ENCODE measurements at places on chromosomes 11 and 22.

- no peak for DNase-seq
These were observed 1.7 kb upstream of the LINC01488 start for GRCh38 chr11:69479591-69480271.

DNA sequence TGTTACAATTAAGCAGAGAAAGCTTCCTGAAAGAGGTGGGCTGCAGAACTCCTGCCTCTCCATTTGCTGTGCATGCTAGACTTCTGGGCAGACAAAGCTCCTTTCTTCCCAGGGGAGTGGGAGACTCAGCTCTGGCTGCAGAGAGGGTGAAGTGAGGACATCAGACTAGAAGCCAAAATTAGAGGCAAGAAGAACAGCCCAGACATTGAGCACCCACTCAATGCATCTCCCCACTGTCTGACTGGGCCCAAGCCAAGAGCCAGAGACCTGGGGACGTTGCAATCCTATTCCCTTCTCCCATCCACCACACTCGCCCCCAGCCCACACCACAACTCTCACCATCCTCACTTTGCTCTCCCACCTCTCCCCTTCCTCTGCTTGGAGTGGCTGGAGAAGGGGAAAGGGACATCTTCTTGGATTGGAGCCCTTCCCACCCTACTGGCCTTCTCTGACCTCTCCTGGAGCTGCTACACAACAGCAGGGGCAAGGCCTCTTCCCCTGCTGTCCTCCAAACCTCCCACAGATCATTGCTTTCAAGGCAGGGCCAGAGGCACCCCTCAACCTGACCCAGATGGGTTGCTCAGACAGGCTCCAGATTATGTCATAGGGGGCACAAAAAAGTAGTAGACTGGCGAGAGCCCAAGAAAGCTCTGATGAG is 477.7 kb upstream of the CADM1 start:
- DNase-seq, result no peak

- no peak for DNase-seq
These were observed 41.0 kb upstream of the DBX1 start for GRCh38 chr11:20201231-20201630.

- no peak for DNase-seq
These were observed 359.1 kb downstream of the LUZP2 start for GRCh38 chr11:24855951-24856350.

DNA sequence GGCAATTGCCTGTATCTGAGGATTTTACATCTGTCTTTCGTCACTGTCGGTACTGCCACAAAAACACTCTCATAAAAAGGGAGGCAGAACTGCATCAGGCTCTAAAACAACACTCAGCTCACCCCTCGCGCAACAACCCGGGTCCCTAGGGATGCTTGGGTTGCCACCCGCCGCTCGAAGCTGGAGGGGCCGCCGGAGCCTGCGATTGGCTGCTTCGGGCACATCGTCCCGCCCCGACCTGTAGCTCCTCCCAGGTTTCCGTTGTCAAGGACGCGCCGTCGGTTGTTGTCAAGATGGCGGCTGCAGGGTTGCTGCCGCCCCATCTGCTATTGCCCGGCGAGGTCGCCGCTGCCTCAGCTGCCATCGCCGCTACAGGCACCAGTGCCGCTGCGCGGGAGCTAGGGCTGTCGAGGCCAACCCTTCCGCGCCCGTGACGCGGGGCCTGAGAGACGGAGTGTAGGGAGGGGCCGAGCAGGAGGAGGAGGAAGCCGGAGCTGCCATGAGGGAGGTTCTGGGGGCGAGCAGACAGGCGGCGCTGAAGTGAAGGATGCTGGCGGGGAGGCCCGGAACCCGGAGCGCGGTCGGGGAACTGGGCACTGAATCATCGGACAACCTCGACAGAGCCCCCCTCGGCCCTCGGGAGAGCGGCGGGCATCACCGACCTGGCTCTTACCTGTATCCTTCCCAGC is at the start of gene CEP126:
Gene CEP126 (plus strand): TSS at position 273 of the 689 bp plus-strand sequence. CDS start 275 bp downstream, at position 548.
- DNase-seq, result peak; percentile 96

DNA sequence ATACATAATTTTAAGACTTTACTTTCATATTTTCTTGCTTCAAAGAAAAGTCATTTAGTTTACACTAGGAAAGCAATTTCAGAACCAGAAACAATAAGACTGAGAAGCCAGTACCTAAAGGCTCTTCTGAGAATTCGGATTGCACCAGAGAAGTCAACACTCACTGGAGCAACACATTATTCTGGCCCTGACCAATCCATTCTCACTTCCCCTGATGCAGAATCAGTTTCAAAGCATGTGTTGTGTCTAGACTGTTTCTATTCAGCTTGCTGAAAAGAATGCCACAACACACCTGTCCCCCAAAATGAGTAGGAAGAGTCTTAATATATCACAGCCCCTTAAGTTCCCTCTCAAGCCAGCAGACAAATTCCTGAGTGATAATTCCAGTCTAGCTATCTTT is 1074.3 kb upstream of the TENM4 start:
- DNase-seq, result no peak

GRCh38 chr11:79720115-79720514 is 279.3 kb upstream of the TENM4 start:
- no peak for DNase-seq

DNA sequence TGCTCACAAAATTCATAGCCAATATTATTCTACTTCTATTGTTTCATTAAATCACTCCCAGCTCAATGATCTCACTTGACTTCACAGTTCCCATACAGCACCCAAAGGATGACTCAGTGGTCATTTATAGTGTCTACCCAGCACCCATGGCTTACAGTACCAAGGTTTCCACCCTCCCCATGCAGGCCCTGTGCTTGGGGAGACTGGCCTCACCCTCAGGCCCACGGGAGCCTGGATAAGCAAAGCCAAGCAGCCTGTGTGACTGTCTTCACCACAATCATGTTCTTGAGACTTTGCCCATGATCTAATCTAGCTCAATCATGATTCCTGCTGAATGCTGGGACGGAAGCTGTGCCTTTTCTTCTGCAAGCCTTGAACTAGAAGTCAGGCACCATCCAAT is 97.6 kb downstream of the SLC36A4 start:
- no peak for DNase-seq

- no peak for DNase-seq
These were observed 154.3 kb upstream of the E2F8 start for GRCh38 chr11:19395050-19395449.

DNA sequence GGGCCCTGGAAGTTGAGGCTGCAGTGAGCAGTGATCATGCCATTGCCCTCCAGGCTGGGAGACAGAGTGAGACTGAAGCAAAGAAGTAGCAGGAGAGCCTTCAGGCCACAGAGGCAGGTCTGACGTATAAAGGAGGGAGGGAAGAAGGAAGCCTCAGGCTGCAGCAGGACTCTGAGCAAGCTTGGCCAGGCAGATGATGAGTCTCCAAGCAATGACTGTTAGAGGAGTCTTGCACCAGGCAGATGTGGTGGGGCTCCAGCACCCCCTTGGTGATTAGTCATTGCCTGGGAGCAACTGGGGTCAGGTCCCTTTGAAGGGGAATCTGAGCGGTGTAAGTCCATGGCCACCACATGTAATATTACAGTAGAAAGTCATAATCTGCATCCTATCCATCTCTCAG is 36.6 kb upstream of the NFAM1 start:
- no peak for DNase-seq

DNA sequence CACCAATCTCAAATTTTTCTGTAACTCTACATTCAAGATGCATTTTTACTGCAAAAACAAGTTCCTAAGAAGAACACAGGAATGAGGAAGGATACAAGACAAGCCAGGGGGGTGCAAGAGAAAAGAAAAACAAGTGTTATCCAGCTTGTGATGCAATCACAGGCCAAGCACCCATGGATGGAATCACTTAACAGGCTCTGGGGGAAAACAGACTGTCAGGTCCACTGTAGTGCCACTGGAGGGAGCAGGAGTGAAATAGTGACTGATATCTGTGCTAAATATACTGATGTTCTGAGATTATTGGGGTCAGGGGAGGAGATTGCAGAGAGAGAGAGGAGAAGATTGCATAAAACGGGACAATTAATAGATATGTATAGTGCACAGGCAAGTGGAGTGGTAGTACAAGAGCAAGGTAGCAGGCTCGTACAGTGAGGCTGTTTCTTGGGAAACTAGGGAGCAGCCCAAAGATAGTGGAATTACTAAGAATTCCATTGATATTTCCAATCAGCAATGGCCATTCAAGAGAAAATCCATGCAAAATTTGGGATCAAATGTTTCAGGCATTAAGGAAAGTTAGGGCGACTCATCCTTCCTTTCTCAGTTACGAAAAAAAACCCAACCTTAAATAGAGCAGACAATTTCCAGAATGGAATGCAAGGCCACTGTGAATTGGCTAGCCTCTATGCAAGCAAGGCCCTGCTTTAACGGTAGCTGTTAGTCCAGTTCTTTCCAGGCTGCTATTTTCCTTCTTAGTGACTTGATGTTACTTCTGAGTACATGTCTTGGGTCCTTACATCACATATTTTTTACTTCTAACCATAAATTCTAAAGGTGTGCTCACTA is 52.2 kb upstream of the CEP126 start:
- DNase-seq, result peak; percentile 5

DNA sequence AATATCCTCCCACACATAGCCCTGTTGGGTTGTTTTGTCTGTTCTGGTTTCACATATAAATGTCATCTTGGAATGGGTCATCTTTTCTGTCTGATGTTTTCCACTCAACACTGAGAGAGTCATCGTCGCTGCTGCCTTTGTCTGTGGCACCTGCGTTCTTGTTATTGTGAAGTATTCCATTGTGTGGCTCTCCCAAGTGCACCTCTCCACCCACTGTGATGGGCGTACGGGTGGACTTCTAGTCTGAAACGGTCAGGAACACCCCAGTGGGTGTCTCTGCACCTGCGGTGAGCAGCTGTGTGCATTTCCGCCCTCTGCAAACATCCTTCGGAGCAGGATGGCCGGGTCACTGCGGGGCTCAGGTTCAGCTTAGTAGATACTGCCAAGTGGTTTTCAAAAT is 34.5 kb upstream of the RTL6 start:
- peak; percentile 93 for DNase-seq

- no peak for DNase-seq
These were observed 102.6 kb upstream of the SPON1 start for GRCh38 chr11:13859892-13860291.

- no peak for DNase-seq
These were observed 144.1 kb downstream of the BBOX1 start for GRCh38 chr11:27184458-27185312.

- DNase-seq, result no peak
These were observed 15.8 kb upstream of the DGKZ start for GRCh38 chr11:46331282-46331984.

- no peak for DNase-seq
These were observed 388.7 kb downstream of the NTM start for GRCh38 chr11:131759140-131759539.

GRCh38 chr11:87444993-87445392 is 407.3 kb downstream of the TMEM135 start:
- DNase-seq, result no peak

GRCh38 chr11:24709928-24710565 is 213.2 kb downstream of the LUZP2 start:
- no peak for DNase-seq

DNA sequence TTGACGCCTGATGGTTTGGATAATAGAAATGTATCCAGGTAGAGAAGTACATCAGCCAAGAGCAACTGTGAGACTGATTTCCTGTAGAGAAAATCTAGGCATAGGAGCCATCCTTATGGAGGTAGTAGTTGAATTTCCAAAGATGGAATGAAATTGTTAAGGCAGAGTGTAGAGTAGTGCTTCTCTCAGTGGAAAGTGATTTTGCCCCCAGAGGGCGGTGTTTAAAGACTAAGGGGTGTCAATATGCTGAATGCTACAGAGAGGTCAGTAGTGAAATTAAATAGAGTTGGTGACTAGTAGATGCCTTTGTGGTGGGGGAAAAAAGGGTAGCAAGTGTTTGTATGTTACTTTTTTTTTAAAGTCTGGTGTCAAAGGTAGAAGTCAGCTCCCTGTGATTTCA is 54.5 kb downstream of the TRIM44 start:
- no peak for DNase-seq

GRCh38 chr11:88375927-88376470 is 38.5 kb upstream of the CTSC start:
- no peak for DNase-seq

DNA sequence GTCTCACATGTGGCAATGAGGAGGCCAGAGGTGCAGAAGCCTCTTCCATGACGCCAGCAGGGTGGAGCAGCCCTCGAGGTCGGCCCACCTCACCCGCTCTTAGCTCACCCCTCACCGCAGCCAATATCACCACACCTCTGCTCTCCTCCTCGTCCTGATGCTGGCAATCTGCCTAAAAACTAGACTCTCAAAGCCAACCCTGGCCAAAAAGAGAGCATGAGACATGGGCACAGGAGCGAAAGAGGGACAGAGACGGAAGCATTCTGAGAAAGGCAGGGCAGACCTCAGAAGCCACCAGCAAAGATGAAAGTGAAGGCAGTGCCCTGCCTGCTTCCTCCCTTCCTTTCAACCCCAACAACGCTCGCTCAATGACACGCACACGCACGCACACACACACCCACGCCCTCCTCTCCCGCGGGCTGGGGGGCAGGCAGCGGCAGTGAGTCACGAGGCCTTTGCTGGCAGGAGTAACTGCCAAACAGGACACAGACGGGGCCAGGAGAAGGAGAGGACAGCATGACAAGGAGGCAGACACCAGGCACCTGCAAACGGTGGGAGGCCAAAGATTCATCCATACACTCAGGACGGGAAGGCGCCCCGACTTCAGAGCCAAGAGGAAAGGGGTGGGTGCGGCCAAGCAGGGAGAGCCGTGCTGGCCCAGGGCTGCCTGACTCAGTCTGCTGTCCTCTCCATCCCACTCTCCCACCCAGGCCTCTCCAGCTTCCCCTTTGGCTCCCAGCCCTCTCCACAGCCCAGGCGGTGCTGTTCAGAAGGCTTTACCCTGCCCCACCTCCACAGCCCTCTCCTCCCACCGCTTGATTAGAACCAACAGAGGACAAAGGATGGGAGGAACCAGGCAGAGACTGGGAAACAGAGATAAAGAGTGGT is 11.4 kb downstream of the IGSF9B start:
- no peak for DNase-seq

- DNase-seq, result no peak
These were observed 5.7 kb upstream of the HINFP start for GRCh38 chr11:119115484-119116234.

DNA sequence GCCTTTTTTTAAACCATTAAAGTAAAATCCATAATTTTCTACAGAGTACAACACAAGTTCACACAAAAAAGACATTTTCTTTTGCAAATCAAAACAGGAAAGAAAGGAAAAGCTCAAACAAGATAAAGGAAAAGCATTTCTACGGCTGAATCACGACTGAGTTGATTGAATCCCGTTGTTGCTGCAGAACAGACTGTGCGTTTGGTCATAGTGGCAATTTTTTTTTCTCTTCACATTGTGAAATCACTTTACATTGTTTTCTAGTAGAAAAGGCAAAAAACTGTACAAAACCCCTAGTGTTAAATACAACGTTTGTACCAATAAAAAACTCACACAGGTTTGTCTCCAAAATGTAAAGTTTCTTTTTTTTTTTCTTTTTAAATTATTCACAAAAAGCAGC is 17.3 kb upstream of the RAPSN start:
- DNase-seq, result no peak

GRCh38 chr11:11976481-11977127 is 31.8 kb downstream of the DKK3 start:
- DNase-seq, result no peak

DNA sequence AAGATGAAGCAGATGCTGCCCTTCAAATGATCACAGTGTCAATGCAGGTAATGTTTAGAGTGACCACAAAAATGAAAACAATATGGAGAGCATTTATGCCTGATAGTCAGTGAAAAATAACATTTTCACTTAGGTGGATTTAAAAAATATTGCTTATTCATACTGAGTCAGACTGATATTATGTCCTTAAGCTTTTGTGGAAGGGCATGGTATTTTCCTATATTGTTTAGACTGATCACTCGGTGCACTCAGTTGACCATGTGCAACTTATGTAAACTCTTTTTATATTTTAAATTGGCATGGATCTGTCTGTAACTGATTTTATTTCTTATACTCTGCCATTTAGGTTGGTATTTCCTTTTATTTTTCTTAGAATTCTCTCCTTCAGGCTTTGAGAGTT is 106.6 kb downstream of the DYNC2H1 start:
- no peak for DNase-seq
